ENCODE measurements at places on chromosomes 11 and 22. TPM values are rescaled to one million over a fixed set of nuclear protein-coding genes. Genes with fewer than 3 reads are reported as not detected.
A peak's percentile ranks its signal among the peaks of the same experiment; 100 is the strongest.

The ARRB1 gene
- total RNA-seq, result 42.6 TPM

The KCNJ4 gene
- total RNA-seq, result not detected

The PGA5 gene
- total RNA-seq, result not detected

DNA sequence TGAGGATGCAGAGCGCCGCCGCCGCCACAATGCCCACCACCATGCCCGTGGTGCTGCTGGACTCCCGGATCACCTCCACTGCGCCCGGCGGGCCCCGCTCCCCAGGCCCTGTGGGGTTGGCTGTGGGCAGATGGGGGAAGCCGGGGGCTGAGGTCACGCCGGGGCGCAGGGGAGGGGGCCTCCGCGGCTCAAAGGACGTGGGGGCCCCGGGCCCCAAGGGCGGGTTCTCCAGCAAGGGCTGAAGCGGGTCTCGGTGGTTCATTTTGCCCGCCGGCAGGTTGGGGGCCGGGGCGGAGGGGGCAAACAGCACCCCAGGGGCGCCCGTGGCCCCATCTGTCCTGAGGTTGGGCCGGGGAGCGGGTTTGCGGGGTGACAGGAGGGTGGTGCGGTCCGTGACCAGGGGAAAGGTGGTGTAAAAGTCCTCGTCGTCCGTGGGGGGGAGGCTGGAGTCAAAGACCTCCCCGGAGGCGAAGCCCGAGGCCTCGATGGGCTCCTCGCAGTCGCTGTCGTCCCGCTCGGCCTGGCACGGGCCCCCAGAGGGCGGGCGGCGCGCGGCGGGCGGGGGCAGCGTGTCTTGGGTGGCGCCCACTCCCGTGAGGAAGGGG, 16.5 kb downstream of the SLC22A12 start:
- DNase-seq, result no peak

- no peak for DNase-seq
These were observed 97.1 kb upstream of the SYT13 start for GRCh38 chr11:45383224-45383623.

DNA sequence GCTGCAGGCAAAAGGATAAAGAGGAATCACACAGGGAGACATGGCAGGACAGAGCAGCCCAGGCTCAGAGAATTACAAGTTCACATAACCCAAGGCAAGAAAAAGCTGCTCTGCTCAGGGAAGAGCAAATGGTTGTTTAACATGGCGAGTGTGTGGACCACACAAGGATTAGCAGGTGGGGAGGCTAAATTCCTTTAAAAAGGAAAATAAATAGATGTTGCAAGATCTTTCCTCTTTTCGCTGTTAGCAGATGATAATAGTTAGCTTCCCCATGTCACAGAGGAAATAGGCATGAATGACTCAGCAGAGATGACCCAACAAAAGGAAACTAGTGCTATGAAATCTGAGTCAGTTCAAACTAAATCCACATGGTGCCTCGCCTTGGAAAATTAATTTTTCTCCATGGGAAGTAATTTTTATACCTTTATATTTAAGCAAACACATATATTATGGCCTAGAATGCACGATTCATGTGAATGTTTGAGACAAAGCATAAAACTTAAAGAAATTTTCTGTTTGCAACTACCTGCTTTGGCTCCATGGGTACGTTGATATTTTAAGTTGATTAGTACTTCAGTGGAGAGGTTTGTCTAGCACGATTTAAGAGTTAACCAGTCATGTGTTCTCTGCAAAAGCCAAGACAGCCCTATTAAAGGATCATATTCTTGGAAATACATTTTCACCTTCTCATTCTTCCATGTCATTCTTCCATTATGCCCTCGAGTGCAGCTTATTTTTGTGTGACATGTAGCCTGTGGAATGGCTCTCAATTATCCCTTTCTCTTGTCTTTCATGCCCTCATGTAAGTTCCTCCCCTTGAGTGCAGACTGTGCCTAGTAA, 38.5 kb upstream of the FJX1 start:
- no peak for DNase-seq

- no peak for DNase-seq
These were observed 118.5 kb upstream of the APOA1 start for GRCh38 chr11:116955949-116956348.

DNA sequence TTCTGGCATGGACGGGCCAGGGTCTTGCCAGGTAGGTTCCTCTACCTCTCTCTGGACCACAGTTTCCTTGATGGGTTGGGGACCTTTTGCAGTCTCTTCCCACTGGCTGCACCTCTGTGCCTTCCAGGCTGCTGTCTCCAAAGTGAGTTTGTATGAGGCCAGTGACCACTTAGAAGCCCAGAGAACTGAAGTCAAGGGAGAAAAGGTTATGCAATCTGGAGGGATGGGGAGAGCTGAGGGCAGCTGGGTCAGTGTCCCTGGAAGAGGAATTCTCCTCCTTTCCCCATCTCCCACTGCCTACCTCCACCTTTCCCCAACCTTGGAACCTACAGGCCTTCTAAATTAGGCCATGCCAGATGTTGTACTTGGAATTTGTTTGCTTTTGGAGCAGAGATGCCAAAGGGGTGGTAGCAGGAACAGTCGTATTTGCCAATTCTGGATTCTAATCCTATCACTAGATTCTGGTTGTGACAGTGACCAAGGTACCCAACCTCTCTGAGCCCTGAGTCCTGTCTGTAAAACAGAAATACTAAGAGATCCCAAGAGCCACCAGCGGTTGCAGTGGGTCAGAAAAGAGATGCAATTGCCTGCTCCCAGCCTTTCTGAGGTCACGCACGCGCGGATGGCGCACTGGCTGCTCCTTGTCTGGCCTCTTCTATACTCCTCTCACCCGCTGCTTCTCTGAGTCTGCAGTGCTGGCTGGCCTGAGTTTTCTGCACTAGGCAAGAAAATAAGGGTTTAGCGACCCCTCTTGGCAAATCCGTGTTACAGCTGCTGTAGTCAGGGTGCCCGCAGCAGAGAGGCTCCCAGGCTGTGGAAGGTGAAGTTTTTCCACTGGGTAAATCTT, 10.7 kb upstream of the ACCSL start:
- peak; percentile 52 for DNase-seq

GRCh38 chr11:68021167-68021787, 9.2 kb upstream of the NDUFS8 start:
- no peak for DNase-seq

DNA sequence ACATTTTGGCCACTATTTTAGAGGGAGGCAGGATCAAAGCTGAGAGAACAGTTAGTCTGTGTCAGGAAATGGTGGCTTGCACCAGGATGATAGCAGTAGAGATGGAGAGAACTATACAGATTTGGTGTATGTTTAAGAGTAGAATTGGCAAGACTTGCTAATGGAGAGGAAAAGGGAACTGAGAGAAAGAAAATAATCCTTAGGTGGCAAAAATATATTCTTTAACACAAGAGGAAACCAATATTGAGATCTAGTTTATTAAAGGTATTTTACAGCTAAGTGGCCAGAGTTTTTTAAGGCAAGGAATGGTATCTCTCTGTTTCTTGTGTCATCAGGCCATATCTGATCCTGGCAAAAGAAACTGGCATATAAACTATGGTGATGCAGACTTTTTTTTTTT, 278.8 kb downstream of the TMEM135 start:
- DNase-seq, result no peak

GRCh38 chr11:119933584-119933983, 204.3 kb downstream of the TRIM29 start:
- no peak for DNase-seq

GRCh38 chr22:31278626-31279326, 13.5 kb downstream of the PIK3IP1 start:
- DNase-seq, result no peak

GRCh38 chr11:46977038-46977813, 40.7 kb downstream of the CSTPP1 start:
- no peak for DNase-seq

DNA sequence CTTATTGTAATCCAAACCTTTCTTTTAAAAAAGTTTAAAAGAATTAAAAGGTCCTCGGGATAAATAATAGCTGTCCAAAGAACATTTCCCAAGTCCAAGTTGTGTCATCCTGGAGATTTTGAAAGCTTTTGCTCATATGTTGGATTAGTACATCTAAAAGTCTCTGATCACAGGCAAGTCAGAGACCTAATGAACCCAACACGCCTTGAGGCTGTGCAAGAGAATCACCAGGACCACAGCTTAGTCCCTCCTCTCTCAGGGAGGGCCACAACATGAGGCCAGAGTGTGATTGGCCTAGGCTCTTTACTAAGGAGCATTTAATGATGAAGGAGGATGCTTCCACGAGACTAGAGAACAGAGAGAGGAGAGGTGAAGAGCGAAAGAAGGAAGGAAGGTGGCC, 98.7 kb upstream of the OR5AK2 start:
- no peak for DNase-seq

DNA sequence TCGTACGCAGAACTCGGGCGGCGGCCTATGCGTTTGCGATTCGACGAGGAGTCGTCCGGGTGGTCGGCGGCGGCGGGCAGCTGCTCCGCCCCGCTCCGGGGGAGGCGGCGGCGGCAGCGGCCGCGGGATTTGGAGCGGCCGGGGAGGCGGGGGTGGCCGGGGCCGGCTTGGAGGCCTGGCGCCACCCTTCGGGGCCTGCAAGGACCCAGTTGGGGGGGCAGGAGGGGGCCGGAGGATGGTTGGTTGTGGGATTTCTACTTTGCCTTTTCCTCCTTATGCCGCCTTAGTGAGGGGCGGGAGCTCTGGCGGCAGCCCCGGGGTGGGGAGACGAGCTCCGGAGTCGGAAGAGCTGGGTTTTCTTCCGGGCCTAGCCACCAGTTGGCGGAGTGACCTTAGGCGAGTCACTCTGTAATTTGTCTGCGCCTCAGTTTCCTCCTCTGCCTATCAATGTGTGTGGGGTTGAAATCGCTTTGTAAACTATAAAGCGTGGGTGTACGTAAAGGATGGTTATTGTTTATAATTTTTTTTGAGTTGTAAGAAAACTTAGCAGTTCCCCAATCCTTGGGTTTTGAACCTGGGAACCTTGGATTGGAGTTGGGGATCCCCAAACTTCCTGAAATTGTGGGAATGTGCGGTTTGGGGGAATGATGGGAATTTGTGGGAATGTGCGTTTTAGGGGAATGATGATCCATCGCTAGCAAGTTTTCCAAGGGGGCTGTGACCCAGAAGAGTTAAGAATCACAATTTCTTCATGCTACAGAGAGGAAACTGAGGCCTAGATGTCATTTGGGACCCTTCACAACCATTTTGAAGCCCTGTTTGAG, 679 bp downstream of the TUG1 start:
- peak; percentile 64 for DNase-seq

- no peak for DNase-seq
These were observed 19.7 kb downstream of the OR51E2 start for GRCh38 chr11:4677948-4678347.

GRCh38 chr11:75330291-75330690, 21.2 kb downstream of the ARRB1 start:
- DNase-seq, result no peak

DNA sequence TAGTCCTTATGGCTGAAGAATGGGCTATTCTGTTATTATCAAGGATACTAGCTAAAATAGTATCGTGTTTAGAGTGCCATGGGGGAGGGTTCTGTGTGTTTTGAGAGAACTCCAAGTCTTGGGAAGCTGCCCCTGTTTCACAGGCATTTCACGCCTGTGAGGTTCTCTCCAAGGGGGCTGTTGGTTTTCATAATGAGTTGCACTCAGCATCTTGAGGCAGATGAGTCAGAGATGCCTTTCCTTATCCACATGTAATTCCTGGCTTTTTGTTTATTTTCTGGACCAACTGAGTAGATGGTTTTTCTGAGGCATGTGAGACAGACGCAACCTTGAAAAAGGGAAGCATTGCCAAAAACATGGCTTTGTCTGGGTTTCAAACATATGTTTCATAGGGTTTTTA, 203.7 kb downstream of the ARHGAP42 start:
- no peak for DNase-seq

- no peak for DNase-seq
These were observed 9.4 kb downstream of the CYTH4 start for GRCh38 chr22:37291559-37292298.

GRCh38 chr22:27507935-27508526, 293.5 kb downstream of the MN1 start:
- no peak for DNase-seq

DNA sequence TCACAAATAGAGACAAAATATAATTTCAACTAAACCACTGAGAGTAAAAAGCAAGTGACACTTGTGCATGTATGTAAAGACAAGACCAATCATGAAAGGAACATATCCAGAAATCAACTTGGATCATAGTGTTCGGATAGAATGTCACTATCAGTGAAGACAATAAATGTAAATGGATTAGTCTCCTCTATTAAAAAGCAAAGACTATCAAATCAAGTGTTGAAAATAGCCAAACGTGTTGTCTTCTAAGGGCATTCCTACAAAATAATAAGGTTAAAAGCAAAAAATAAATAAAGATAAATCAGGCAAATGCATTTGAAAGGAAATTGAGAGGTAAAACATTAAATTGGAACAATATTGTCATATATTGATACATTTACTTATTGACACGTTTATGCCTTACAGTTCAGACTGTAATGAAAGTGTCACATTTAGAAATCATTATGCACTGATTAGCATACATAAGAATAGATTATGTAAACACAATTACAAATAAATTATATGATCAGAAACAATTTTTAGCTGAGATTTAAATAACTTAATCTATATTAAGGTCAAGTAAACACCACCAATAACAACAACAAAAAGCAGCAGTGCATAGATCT, 1100.1 kb downstream of the BRD1 start:
- no peak for DNase-seq
